Mammary epithelial cell (primary cell): ENCODE measurements at places on chromosomes 12 and 14.

- no peak for DNase-seq
Measured at GRCh38 chr14:96191841-96192462, 12.7 kb upstream of the BDKRB2 start.

DNA sequence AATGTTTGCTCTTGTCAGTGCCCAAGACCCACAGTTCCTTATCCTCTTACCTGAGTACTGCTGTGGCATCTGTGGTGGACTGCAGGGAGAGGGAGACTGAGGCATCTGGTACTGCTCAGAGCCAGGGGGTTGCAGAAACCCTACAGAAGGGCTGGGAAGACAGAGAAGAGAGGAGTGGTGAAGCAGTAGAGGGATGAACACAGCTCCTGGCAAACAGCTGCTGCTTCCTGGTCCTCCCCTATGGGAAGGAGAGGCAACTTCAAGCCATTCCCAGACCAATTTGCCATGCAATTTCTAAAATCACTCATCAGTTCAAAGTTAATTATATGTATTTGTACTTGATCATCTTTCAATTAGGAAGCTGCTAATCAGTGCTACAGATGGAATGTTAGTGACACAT is 15.7 kb upstream of the STAC3 start:
- DNase-seq = no peak

GRCh38 chr12:52629281-52630007 is 11.1 kb upstream of the KRT73 start:
- no peak for DNase-seq

DNA sequence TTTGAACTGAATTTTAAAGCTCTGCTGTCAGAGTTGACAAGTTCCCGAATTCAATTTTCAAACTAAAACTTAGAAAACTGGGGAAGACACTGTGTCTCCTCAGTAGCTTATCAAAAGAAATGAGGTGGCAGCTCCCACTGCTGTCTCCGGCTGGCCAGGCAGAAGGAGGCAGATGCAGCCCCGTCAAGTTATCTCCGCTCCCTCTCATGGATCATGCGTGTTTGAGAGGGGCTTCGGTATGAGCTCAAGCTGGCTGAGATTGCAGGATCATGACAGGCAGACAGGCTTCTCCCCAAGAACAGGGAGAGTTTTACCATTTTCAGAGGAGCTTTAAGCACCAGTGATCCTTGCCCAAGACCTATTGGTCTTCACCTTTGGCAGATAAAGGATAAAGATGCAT is 88.8 kb downstream of the NEDD1 start:
- no peak for DNase-seq

DNA sequence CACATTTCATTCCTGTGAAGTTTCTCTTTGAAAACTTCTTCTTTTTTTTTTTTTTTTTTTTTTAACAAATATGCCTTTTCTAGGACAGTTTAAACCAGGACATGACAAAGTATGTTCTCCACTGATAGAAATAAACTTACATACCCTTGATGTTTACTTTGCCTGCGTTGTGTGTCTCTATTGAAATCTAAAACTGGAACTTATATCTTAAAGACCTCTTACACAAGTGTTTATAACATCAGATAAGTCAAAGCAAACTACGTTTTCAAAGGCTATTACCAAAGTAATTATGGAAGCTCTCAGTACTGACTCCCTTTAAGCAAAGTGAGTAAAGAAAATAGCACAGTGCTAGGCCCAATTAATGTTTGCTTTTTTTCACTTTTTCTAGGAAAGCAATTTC is 30.6 kb upstream of the ISM2 start:
- DNase-seq = no peak

DNA sequence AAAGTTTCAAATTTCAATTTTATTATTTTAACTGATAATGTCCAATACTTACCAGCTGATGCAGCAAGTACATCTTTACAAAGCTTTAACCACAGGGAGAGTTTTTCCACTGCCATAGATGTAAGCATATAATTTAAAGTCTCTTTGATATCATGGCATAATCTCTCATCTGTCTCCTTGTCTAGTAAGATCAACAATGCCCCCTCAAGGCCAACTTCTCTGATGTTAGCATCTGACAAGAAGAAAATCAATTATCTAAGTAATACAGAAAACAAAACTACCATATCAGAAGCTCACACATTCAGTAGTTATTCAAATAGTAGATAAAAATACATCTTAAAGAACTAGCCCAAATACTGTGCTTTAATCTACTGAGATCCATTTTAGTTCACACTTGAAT is 94.2 kb downstream of the HEATR5A start:
- peak; percentile 9 for DNase-seq

- DNase-seq = no peak
Measured at GRCh38 chr14:39302124-39302810, 68.6 kb downstream of the MIA2 start.

- DNase-seq = no peak
Measured at GRCh38 chr14:48615618-48616017, 940.2 kb upstream of the MDGA2 start.

- DNase-seq = no peak
Measured at GRCh38 chr12:115946092-115946491, 331.4 kb downstream of the MED13L start.

DNA sequence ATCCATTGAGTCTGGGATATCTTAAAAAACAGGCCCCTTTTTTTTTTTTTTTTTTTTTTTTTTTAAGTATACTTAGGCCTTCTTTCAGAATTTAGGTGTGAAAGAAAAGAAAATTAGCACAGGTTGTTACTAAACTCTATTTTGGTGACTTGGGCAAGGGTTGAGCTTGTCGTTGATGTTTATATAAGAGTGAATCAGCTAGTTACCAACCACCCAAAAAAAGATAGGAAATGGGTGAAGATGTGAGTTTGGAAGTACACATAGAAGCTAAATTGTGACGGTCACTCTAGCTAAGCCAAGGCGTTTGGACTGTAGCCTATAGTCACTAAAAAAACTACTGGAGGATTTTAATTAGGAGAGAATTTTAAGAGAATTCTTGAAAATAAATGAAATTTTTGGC is 1247.2 kb downstream of the AACS start:
- DNase-seq = no peak

DNA sequence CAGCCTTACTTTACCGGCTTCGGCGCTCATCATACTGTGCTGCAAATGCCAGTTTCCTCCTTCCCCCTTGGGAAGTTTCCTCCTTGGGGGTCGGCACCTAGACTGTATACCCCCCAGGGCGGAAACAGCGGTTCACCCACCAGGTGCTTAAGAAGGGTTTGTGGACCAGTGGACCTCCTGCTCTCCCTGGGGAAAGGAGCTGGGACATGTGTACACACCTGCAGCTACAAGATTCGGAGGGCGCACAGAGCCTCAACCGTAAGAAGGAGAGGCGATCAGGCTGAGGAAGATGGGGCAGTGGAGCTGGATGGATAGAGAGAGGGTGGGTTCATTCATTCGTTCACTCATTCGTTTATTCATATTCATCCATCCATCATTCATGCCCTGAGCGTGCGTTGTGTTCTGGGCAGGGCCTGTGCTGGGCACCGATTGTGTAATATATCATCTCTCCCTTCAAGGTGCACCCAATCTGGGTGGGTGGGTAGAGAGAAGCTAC is 717 bp upstream of the ZNF839 start:
- DNase-seq = no peak

- DNase-seq = no peak
Measured at GRCh38 chr12:117643971-117644370, 282.5 kb upstream of the NOS1 start.

DNA sequence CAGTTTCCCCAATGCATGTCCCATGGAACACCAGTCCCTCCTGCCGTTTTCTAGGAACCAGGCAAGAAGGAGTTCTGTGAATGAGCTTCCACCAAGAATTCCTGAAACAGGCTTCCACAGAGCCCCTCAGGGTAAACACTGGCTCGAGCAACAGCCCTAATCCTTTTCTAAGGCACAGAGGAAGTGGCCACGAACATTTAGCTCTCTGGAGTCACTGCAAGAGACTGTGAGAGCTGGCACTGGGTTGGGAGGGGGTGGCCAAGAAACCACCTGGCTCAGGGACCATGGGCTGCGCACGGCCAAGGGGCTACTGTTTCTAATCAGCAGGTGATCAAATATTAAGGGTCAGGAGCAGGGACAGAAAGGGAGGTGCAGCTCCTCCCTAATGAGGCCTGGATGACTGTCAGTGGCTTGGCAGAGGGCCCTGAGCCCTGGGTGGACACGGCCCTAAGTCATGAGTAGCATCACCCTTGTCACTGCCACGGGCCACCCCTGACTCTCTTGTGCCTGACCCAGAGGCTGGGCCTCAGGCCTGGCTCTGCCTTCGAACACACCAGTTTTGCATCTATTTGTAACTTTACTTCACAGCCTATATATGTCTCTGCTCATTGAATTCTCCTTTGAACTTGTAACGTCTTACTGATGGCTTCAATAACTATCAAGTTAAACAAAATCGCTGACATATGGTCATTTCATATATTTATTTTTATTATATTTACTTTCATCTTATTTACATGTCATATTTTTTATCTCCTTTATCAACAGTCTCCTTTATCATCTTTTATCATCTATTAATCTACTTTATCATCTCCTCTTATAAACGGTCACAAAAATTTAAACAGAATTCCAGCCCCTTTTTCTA is 154.0 kb downstream of the DICER1 start:
- no peak for DNase-seq

- peak; percentile 19 for DNase-seq
Measured at GRCh38 chr12:101759396-101760047, 20.3 kb upstream of the SYCP3 start.

GRCh38 chr12:111024205-111024801 is 103.9 kb upstream of the MYL2 start:
- DNase-seq = peak; percentile 43

- DNase-seq = no peak
Measured at GRCh38 chr14:95685978-95686922, at the start of gene TCL1B. TSS of gene TCL1B (plus strand) at chr14:95686426. CDS start at chr14:95686468, 42 bp downstream.

GRCh38 chr12:125871811-125872594 is 806.8 kb downstream of the AACS start:
- no peak for DNase-seq

- peak; percentile 28 for DNase-seq
Measured at GRCh38 chr14:99879401-99880295, 86.4 kb downstream of the EML1 start.

DNA sequence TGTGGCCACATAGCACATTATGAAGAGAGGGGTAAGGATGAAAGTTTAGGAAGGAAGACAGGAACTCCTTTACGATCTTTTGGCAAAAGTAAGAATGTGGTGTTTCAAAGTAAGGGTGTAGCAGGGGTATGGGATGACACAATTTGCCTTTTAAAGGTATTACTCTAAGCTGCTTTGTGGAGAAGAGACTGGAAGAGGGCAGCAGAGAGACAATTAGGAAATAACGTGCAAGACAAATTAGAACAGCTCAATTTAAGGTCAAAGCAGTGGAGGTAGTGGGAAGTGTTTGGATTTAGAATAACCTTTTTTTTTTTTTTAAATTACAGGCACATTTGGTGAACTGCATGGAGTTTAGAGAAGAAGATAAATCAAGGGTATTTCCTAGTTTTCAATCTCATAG is 342.6 kb downstream of the NOVA1 start:
- DNase-seq = no peak

DNA sequence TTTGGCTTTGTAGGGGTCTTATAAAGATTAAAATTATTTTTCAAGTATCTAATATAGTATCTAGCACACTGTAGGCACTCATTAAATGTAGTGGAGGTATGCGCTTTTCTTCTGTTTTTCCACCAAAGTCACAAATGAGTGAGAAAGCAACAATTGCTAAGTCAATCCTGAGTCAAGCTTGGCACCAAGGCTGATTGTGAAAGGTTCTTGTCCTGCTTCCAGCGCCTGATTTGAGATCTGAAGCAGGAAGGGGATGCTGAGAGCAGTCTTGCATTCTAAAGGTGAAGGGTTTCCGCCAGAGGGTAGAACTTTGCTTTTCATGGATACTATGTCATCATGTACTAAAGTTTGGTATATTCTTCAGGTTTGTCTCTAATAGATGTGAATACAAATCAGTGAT is 64.9 kb upstream of the DAAM1 start:
- no peak for DNase-seq

GRCh38 chr12:69739287-69740191 is 879 bp downstream of the RAB3IP start:
- peak; percentile 86 for DNase-seq

DNA sequence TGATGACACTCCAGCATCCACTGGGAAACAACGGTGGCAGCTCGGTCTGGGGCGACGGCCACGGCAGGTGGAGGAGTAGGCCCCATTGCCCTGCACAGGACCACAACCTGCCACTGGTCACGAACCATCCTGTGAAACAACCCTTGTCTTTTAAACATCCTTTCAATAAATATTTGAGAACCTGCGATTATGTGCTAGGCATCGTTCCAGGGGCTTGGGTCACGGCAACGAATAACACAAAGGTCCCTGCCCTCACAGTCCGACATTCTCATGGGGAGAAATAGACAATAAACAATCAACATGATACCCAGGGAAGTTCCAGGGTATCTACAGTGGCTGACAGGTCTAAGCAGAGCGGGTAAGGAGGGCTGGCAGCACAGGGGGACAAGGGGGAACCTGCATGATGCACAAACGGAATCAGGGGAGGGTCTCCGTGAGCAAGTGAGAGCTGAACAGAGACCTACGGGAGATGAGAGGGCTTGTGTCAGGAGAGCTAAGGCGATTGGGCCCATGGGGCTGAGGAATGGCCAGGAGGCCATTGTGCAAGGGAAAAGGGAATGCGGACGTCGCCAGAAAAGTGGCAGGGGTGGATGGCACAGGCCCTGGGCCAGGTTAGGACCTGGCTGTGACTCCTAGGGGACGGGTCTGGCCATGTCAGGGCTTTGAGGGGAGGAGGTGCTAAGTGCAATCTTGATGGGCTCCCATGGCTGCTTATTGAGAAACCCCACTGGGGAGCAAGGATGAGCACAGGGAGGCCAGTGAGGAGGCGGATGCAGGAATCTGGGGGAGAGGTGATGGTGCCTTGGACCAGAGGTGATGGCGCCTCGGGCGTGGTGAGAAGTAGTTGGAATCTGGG is 9.7 kb downstream of the SCARB1 start:
- DNase-seq = no peak

GRCh38 chr14:54782751-54783659 is 119.6 kb downstream of the GCH1 start:
- DNase-seq = no peak

DNA sequence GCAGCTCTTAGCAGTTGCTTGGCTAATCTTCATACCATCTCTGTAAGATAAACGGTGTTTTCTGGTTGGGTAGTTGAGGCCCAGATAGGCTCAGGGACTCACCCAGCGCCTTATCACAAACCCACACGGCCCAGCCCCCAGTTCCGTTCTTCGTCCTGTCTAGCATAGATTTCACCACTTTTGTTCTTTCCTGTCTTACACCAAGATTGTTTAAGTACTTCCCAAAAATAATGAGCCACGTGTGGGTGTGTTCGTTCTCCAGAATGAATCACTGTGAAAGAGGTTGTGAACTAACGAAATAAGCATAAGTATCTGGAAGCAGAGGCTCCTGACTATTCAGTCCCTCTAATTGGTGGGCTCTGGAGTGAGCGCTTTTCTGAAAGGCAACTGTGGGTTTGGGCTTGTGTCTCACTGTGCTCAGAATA is 21.4 kb downstream of the ACVR1B start:
- peak; percentile 68 for DNase-seq

DNA sequence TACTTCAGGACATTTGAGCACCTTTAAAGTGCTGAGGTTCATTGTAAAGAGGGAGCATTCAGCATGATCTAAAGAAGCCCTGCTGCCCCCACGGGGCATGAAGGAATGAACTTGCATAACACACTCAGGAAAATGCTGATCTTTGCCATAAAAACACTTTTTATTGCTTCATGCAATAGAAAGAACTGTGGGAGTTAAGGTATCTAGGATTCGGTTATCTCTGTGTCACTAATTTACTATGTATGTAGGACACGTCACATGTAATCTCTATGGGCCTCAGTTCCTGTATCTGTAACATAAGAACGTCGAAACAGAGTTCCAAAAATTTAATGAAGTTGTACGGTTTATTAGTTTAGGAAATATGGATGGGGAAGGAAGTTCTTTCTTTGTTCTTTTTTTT is 33.0 kb downstream of the BTBD7 start:
- DNase-seq = no peak

GRCh38 chr14:25009891-25010290 is 40.1 kb downstream of the STXBP6 start:
- no peak for DNase-seq
